ENCODE measurements at places on chromosomes 2 and 18. TPM values are rescaled to one million over a fixed set of nuclear protein-coding genes. Genes with fewer than 3 reads are reported as not detected.

- no peaks in the 10 kb centered on the region for H3K27me3 ChIP-seq
- H3K4me1 ChIP-seq = no peaks in the 10 kb centered on the region
- no peak overlapping the region for H3K27ac ChIP-seq
Observed at GRCh38 chr18:6521803-6522418, 107.2 kb upstream of the L3MBTL4 start.

- no peak overlapping the region for H3K27ac ChIP-seq
- H3K36me3 ChIP-seq = no peaks in the 10 kb centered on the region
- H3K4me1 ChIP-seq = no peaks in the 10 kb centered on the region
- peak; percentile 21 for DNase-seq
- no peak overlapping the region for H3K4me3 ChIP-seq
Observed at GRCh38 chr2:26521054-26521912, 43.4 kb upstream of the OTOF start.

The VWA3B gene
- not detected for total RNA-seq

- no peak overlapping the region for H3K4me3 ChIP-seq
- H3K36me3 ChIP-seq = no peaks in the 10 kb centered on the region
- H3K27ac ChIP-seq = no peak overlapping the region
- no peaks in the 10 kb centered on the region for H3K4me1 ChIP-seq
- no peak for DNase-seq
Observed at GRCh38 chr2:226561962-226562361, 237.7 kb downstream of the IRS1 start.

- H3K4me1 ChIP-seq = no peaks in the 10 kb centered on the region
- no peaks in the 10 kb centered on the region for H3K36me3 ChIP-seq
- H3K27ac ChIP-seq = no peak overlapping the region
- H3K4me3 ChIP-seq = no peak overlapping the region
- no peaks in the 10 kb centered on the region for H3K27me3 ChIP-seq
Observed at GRCh38 chr2:19775315-19775714, 126.5 kb downstream of the TTC32 start.

The SMYD1 gene
- total RNA-seq = 48.6 TPM

The MBD5 gene
- total RNA-seq = 67.3 TPM

The NEU2 gene
- total RNA-seq = not detected

GRCh38 chr2:54638774-54639187 lies 84.7 kb upstream of the EML6 start:
- H3K4me1 ChIP-seq = peaks cover 11% of the 10 kb centered on the region
- H3K4me3 ChIP-seq = no peak overlapping the region
- H3K27ac ChIP-seq = no peak overlapping the region
- H3K36me3 ChIP-seq = no peaks in the 10 kb centered on the region
- no peak for DNase-seq
- no peaks in the 10 kb centered on the region for H3K27me3 ChIP-seq

GRCh38 chr2:127653421-127654083 lies 7.6 kb downstream of the GPR17 start:
- no peaks in the 10 kb centered on the region for H3K36me3 ChIP-seq
- H3K27me3 ChIP-seq = no peaks in the 10 kb centered on the region
- H3K4me3 ChIP-seq = no peak overlapping the region
- peaks cover 41% of the 10 kb centered on the region for H3K4me1 ChIP-seq
- peak overlapping the region; percentile 87 for H3K27ac ChIP-seq

DNA sequence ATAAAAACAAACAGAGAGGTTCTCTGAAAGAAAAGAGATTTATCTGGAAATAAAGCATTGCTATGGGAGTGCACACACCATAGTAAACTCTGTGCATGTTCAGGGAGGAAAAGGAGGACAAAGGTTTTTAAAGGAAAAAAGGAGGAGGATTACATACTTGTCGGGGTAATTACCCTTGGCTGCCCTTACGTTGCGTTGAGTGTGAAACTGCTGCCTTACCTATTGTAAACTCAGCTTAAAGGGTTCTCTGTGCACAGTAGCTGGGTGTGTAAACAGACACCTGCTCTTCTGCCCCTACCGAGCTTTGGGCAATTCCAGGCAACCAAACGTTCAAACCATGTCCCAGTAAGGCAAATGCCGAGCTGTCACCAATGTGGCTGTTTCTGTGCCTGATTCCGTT lies 29.6 kb upstream of the PXDN start:
- DNase-seq = no peak
- H3K4me1 ChIP-seq = no peaks in the 10 kb centered on the region
- H3K27ac ChIP-seq = no peak overlapping the region
- no peaks in the 10 kb centered on the region for H3K36me3 ChIP-seq
- H3K4me3 ChIP-seq = no peak overlapping the region
- H3K27me3 ChIP-seq = no peaks in the 10 kb centered on the region

DNA sequence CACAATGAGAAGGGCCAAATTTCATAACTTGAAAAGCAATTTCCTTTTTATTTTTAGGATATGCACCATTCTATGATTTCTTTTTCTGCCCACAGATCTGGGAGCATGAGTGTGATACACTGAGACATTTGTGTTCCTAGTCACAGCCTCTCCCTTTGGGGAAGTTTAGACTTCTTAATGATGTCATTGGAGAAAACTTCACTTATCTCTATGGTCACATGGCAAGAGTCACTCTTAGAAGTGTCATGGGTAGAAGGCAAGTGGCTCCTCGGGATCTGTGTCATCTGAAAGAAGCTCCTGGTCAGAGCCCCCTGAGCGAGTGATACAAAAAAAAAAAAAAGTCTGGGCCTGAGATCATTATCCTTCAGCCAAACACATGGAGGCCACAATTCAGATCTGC lies 62.5 kb upstream of the LGALSL start:
- no peaks in the 10 kb centered on the region for H3K36me3 ChIP-seq
- H3K27me3 ChIP-seq = no peaks in the 10 kb centered on the region
- no peak for DNase-seq
- H3K4me1 ChIP-seq = no peaks in the 10 kb centered on the region

GRCh38 chr2:132884705-132885104 lies 214.7 kb upstream of the LYPD1 start:
- H3K27me3 ChIP-seq = no peaks in the 10 kb centered on the region
- DNase-seq = no peak
- no peak overlapping the region for H3K4me3 ChIP-seq

DNA sequence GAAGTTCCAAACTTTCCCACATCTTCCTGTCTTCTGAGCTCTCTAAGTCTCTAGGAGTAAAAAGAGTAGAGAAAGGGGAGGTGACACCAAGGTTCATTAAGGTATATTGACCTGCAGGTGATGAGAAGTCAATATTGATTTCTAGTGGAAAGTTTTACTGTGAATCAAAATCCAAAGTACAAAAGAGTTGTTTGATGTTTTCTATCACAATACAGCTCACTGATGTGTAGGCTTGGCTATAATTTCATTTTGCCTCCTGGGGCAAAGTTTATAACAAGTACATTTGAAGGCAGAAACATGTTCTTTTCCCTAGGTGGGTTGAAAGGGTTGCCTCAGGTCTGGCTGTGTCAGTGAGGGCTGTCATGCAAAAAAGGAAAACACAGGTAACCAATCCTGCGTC lies 65.2 kb upstream of the LRPPRC start:
- H3K27me3 ChIP-seq = no peaks in the 10 kb centered on the region
- no peak for DNase-seq
- peaks cover 7% of the 10 kb centered on the region for H3K4me1 ChIP-seq
- H3K27ac ChIP-seq = no peak overlapping the region
- H3K4me3 ChIP-seq = no peak overlapping the region

DNA sequence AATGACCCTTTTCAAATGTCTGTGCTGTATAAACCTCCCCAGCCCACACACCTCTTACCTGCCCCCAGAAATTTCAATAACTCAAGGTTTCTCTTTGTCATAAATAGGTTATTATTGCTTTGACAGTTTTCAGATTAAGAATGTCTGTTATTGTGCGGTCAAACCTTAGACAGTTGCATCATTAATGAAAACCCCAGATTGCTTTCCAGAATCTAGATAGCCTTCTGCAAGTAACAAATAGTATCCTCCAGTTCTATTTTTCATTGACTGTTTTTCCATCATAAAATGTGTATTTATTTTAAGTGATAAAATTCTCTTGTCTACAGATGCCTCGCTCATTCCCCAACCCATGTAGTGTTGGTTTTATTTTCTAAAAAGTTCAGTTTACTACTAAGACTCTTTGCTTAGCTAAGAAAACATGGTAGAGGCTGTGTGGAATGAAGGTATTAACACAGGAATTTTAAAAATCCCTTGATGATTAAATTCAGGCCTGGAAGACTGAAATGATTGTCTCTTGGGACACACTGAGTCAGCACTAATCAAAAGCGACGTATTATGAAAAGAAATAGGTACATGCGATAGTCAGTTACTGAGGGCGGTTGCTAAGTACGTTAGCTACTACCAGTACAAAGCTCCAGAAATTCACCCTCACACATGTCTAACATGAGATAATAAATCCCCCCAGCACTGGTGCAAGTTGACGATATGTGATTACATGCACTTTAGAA lies 38.4 kb upstream of the ITGAV start:
- no peak for DNase-seq
- no peaks in the 10 kb centered on the region for H3K36me3 ChIP-seq
- no peaks in the 10 kb centered on the region for H3K4me1 ChIP-seq
- H3K27me3 ChIP-seq = no peaks in the 10 kb centered on the region
- no peak overlapping the region for H3K4me3 ChIP-seq

GRCh38 chr18:41391616-41392595 lies 563.1 kb upstream of the PIK3C3 start:
- no peaks in the 10 kb centered on the region for H3K36me3 ChIP-seq
- H3K4me3 ChIP-seq = no peak overlapping the region
- H3K27ac ChIP-seq = no peak overlapping the region
- DNase-seq = peak; percentile 16

GRCh38 chr2:111062417-111062816 lies 58.3 kb upstream of the BCL2L11 start:
- no peaks in the 10 kb centered on the region for H3K4me1 ChIP-seq
- no peaks in the 10 kb centered on the region for H3K36me3 ChIP-seq
- H3K27ac ChIP-seq = no peak overlapping the region
- H3K27me3 ChIP-seq = no peaks in the 10 kb centered on the region
- H3K4me3 ChIP-seq = no peak overlapping the region

GRCh38 chr2:88659538-88659915 lies 31.9 kb upstream of the RPIA start:
- H3K27ac ChIP-seq = peak overlapping the region; percentile 68
- no peak overlapping the region for H3K4me3 ChIP-seq
- no peaks in the 10 kb centered on the region for H3K4me1 ChIP-seq
- H3K36me3 ChIP-seq = no peaks in the 10 kb centered on the region

DNA sequence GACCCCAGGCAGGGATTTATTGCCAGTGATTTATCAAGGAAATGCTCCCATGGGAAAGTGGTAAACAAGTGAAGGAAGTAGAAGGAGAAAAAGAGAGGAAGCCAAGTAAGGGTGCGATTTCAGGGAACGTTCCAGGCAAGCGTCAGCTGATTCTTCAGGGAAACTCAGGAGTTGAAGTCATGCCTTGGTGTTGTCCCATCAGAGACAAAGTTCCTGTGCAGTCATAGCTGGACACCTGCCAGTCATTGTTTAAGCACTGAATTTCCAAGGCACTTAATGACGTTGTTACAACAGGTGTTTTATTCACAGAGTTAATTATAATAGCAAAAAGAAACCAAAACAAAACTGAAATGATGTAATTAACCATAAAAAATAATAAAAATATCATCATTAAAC lies 381.8 kb upstream of the CRIM1 start:
- no peaks in the 10 kb centered on the region for H3K36me3 ChIP-seq
- no peaks in the 10 kb centered on the region for H3K27me3 ChIP-seq
- no peak overlapping the region for H3K27ac ChIP-seq
- H3K4me3 ChIP-seq = no peak overlapping the region
- no peak for DNase-seq

GRCh38 chr18:7059276-7059675 lies 58.3 kb downstream of the LAMA1 start:
- H3K4me1 ChIP-seq = no peaks in the 10 kb centered on the region
- H3K4me3 ChIP-seq = no peak overlapping the region
- H3K27ac ChIP-seq = no peak overlapping the region
- no peak for DNase-seq
- H3K27me3 ChIP-seq = no peaks in the 10 kb centered on the region

- no peaks in the 10 kb centered on the region for H3K36me3 ChIP-seq
- H3K4me3 ChIP-seq = no peak overlapping the region
- no peaks in the 10 kb centered on the region for H3K27me3 ChIP-seq
- DNase-seq = no peak
Observed at GRCh38 chr2:85988175-85988913, 99.6 kb upstream of the ST3GAL5 start.

The EFR3B gene
- 0.32 TPM for total RNA-seq

GRCh38 chr2:25594991-25595390 lies 78.4 kb downstream of the DTNB start:
- H3K27me3 ChIP-seq = no peaks in the 10 kb centered on the region
- H3K4me3 ChIP-seq = no peak overlapping the region
- no peaks in the 10 kb centered on the region for H3K4me1 ChIP-seq
- DNase-seq = no peak
- H3K27ac ChIP-seq = no peak overlapping the region

The NGEF gene
- 89.4 TPM for total RNA-seq

DNA sequence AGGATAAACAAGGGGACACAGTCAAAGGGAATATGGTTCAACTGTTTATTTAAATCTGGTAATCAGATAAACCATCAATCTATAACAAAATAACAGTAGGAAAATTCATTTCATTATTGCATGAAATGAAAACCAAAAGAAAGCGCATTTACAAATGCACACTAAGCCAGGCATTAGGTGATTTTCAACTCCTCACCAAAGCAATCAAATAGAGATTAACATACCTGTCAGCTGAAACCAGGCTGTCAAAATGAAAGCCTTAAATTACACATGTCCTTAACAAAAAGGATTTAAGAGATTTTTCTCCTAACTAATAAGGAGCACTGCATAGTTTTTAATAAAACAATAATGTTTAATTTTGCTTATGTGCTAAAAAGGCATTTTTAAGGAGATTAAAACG lies 23.0 kb downstream of the STK39 start:
- peaks cover 33% of the 10 kb centered on the region for H3K4me1 ChIP-seq
- no peak overlapping the region for H3K4me3 ChIP-seq
- DNase-seq = no peak
- H3K27ac ChIP-seq = no peak overlapping the region

The AQP12A gene
- not detected for total RNA-seq

The CCL20 gene
- 70.7 TPM for total RNA-seq

The YWHAQ gene
- total RNA-seq = 143 TPM

The REG3G gene
- total RNA-seq = not detected
